ENCODE measurements at places on chromosomes 5 and 9.

DNA sequence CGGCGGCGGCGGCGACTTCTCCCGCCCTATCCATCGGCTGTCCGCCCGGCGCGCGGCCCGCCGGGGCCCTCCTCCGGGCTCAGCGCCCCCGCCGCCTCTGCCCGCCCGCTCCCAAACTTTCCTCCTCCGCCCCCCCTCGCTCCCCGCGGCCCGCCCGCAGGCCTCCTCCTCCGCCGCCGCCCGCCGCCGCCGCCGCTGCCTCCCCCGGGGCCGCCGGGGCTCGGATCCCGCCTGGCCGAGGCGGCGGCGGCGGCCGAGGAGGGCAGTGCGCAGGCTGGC is 460 bp upstream of the PBX3 start:
- DNase-seq: no peak

DNA sequence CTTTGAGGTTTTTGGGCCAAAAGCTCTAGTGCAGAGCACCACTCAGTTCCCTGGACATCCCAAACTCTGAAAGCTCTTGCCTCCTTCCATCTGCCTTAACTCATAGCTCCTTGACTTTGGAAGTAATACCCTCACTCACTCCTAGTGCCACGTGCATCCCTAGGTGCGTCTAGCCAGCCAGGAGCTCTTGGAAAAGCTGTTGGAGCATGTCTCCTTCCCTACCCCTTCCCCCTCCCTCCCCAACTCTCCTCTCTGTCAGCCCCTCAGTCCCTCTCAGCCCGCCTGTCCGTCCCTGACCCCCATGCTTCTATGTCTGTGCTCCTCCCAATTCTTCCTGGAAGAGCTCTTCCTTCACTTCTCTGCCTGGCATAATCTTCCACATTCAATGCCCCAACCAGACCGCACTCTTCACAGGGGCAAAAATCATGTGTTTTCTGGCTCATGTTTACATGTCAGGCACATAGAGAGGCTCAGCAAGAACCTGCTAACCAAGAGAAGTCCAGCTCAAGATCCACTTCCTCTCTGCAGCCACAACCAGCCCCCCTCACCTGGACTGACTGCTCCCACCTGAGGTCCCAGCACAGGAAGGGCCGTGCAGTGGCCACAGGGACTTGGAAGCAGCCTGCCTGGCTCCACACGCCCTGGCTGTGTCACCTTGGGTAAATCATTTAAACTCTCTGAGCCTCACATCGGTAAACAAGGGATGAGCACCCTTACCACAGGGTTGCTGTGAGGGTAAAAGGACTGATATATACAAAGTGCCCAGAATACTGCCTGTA is 58.4 kb downstream of the WHRN start:
- DNase-seq: no peak

- no peak for DNase-seq
These were observed 151.4 kb downstream of the HSD17B3 start for GRCh38 chr9:96150324-96151227.

DNA sequence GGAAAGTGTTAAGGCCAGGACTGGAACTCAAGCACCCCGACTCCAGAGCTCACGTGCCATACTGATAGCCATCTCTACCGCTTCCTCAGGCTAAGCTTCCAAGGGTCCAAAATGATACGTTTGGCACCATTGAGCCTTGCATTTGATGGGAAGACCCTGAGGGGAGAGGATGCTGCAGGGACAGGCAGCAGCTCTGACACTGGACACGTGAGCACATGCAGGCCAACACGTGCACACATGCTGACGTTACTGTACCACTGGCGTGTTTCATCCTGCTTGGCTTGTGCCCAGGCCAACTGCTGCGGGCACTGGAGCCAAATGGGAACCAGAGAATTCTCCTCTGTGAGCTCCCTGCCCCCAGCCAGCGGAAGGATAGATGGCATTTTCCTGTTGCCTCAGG is 5.2 kb downstream of the FAT2 start:
- no peak for DNase-seq

GRCh38 chr5:50476549-50476948 is 35.5 kb upstream of the EMB start:
- DNase-seq: no peak

DNA sequence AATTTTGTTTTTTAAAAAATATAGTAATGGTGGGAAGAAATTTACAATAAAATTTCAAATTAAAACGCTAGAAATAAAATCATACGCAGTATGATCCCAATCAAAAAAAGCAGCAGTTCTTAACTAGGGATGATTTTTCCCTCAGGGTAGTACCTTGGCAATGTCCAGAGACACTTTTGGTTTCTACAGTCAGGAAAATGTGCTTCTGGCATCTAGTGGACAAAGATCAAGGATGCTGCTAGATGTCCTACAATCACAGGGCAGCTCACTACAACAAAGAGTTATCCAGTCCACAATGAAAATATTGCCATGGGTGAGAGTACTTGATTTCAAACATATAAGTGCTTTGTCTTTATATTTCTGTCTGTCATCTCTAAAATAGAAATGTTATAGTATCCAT is 400.2 kb upstream of the SGCD start:
- DNase-seq: no peak

GRCh38 chr9:113973226-113973625 is 97.1 kb downstream of the ZNF618 start:
- no peak for DNase-seq

DNA sequence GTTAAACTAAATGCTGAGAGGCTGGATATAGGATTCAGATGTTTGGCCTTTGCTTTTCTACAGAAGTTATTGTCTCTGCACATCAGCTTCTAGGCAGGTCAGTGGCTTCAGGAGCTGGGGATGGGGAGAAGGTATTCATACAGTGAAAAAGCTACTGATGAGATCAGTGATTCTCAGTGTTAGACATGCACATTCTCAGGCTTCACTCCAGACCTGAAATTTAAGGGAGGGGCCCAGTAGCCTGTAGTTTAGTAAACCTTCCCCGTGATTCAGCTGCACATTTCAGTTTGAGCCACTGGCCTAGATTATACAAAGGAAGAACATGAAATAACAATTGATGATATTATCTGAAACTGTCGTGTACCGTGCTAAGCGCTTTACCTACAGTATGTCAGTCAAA is 127.2 kb downstream of the ARHGAP26 start:
- no peak for DNase-seq

DNA sequence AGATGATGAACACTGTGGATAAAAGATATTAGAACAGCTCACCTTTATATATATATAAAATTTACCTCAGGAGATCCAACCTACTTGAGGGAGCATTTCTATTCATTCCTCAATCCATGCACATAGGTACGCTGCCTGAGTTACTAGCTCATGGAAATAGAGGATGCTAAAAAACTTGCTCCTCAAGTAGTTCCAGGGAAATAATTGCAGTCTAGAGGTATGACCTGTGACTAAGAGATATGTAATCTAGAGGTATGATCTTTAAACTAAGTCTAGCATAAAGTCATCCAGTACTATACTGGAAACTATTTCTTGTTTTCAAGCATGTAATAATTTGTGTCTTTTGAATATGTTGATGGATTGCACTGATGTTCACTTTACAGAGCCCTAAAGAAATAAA is 471.2 kb downstream of the TAF11L14 start:
- no peak for DNase-seq

DNA sequence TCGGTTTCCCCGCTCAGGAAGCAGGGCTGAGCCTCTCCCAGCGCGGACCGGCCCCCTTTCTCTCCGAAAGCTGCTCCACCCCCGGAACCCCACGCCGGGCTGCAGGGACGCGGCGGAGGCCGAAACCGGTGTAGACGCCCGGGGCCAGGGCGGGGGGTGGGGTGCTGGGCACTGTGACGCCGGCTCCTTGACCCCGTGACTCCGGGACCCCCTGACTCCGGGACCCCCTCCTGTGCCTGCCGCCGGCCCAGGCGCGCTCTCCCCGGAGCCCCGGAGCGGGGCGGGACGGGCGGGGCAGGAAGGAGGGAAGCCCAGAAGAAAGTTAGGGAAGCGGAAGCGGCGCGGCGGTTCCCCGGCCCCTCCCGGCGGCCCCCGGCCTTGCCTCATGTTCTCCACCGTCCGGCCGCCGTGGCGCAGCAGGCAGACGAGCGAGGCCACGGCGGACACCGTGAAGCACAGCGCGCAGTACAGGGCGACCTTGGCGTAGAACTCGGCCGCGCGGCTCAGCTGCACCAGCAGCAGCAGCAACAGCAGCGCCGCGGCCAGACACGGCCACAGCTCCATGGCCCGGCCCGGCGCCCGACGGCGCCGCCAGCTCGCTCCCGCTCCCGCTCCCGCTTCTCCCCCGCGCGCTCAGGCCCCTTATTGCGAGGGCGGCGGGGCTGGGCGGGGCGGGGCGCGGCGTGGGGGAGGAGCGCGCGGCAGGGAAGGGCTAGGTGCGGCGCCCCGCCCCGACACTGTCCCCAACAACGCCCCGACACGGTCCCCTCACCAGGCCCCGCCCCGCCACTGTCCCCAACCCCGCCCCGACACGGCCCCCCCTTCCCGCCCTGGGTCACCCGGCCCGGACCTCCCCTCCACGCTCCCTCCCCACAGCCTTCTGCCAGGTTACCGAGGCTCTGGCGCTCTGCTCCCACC is at the start of gene AGPAT2:
Gene AGPAT2 (minus strand): TSS at position 664 of the 918 bp plus-strand sequence. CDS start 100 bp downstream, at position 564.
- DNase-seq: peak; percentile 54

DNA sequence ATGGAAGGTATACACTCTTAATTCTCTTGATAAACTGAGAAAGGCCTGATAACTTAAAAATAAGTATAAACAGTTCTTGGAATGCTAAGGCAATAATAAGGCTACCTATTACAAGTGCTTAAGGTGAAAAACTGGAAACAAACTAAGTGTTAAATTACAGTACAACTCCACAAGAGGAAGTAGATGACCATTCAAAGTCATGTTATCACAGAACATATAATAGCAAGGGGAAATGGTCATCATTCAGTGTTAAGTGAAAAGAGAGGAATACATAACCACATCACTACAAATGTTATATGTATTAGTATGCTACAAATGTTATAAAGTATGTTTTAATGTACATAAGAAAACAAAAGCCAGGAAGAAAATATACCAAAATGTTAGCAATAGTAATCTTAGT is 135.9 kb downstream of the CCDC192 start:
- no peak for DNase-seq

GRCh38 chr5:55540525-55540924 is 5.8 kb upstream of the PLPP1 start:
- DNase-seq: no peak

- DNase-seq: no peak
These were observed 211.9 kb upstream of the CLINT1 start for GRCh38 chr5:158070859-158071258.

DNA sequence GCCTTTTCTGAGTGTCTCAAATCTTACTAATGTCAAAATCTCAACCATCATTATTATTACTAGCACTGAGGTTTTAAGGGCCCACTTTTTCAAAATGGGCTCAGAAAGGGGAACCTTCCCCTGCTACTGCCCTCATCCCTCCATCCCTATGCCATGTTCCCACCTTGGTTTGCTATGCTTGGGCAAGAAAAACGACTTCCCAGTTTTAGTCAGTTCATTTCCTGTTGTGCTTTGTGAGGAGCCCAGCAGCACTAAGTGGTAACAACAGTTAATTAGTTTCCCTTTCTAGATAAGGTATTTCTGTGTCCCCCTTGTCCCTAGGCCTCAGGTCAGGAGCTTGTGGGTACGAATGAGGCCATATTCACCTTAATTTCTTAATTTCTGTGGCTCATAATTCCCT is 595.2 kb downstream of the RAB3C start:
- no peak for DNase-seq

GRCh38 chr9:109316207-109316640 is 4.6 kb downstream of the EPB41L4B start:
- no peak for DNase-seq

GRCh38 chr5:72441862-72442540 is 65.2 kb downstream of the ZNF366 start:
- no peak for DNase-seq

GRCh38 chr5:17276445-17276844 is 59.0 kb downstream of the BASP1 start:
- no peak for DNase-seq

GRCh38 chr5:87048156-87048555 is 219.5 kb upstream of the RASA1 start:
- no peak for DNase-seq

GRCh38 chr5:97844797-97845196 is 661.8 kb upstream of the RIOK2 start:
- DNase-seq: no peak

DNA sequence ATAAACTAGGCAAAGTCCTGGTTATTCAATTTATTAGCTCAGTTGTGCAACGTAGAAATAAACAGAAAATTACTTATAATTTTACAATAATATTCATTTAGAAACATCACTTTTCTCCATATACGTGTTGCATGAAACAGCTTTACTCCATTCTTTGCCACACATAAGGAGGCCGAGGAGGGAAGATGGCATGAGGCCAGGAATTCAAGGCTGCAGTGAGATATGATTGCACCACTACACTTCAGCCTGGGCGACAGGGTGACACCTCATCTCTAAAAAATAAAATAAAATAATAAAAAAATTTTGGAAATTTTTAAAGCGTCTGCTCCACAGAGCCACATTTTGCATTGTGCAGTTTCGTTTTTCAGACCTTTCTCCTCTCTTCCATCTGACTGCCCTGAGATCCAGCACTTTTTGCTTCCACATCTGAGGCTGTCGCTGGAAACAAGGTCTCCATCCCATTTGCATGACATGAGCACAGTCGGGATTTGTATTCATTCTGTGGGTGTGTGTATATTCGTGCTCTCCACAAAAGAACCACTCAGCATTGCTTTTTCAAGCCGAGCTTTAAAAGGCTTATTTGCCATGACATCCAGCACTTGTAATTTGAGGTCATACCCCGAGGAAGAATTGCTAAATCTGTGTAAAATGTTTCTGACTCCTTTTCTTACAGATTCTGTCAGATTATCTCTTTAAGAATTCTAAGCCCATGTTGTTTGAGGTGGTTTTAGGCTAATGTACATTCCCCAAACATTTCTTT is 98.6 kb upstream of the MSX2 start:
- DNase-seq: no peak

DNA sequence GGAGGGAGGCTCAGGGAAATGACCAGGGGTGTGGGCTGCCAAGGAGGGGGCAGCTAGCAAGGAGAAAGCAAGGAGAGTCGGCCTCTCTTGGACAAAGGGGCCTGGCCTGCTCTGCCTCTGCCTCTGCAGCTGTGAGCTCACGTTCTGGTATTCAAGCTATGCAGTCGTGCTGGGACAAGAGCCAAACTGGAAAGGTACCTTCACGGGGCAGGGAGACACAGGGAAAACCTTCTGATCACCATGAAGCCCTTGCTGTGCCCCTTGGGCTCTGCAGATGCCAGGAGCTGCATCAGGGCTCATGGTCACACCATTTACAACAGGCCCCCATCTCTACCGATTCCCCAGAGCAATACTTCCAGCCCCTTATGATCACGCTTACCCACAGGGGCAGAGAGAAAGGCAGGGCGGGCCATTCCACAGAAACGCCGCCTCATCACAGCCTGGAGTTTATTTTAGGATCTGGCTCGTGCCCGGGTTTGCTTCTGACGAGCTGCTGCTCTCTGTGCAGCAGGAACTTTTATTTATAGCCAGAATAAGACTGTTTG is 63.2 kb downstream of the PRRT1B start:
- DNase-seq: no peak

GRCh38 chr9:68704498-68704813 is 584 bp upstream of the PIP5K1B start:
- DNase-seq: no peak

DNA sequence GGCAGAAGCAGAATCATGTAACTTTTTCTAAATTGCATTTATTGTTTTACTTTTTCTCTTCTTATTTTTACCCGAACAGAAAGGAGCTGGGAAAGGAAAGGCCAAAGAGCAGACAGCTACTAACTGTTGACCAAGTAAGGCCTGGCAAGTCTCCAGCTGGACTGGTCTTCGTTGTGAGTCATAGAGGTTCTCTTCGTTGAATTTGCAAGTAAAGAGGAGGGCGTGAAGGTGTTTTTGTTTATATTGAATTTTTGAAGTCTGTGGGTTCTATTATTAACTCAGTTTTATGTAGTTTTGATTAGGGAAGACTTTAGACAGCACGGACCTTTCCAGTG is 416.5 kb upstream of the CCNH start:
- DNase-seq: no peak

All from stimulated activated CD4-positive, alpha-beta T cell treated with anti-CD3 and anti-CD28 coated beads, TNF-alpha, amount 100 ng/mL, for 1 hour (primary cell).